ENCODE measurements at places on chromosomes 3 and 15.
A peak's percentile ranks its signal among the peaks of the same experiment; 100 is the strongest.

DNA sequence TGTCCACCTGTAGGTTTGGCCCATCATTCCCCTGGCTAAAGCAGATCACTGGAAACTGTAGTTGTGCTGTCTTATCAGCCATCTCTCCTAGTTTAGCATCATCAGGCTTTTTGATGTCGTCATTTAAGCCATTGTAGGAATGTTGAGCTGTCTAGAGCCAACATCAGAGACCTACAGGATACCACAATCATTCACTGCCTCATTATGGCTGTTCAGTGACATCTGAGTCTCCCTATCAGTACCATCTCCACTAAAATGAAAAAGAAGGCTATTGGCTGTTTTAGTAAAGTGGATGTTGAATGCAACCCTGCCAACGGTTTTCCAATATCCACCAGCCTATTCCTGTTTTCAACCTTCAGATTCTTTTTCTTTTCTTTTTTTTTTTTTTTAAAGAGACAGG, 29.2 kb downstream of the RLBP1 start:
- DNase-seq: no peak

DNA sequence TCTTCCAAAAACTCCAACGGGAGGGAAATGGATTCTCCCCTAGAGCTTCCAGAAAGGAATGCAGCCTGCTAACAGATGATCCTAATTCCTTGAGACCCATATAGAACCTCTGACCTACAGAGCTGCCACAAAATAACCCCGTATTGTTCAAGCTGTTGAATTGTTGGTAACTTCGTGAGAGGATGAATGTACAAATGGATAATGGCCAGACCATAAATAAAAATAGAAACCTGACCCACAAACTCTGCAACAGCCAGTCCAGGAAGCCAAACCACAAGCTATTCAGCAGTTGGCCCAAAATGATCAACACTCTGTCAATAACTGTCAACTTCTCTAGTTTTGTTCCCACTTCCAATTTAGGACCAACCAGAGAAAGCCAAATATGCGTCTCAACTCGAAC, 414.0 kb upstream of the ZNF717 start:
- no peak for DNase-seq

- DNase-seq: no peak
Observed at GRCh38 chr3:67083277-67083676, 85.2 kb downstream of the KBTBD8 start.

GRCh38 chr15:44570361-44570760, 33.4 kb downstream of the EIF3J start:
- no peak for DNase-seq

GRCh38 chr3:180855364-180855763, 57.1 kb upstream of the FXR1 start:
- no peak for DNase-seq

GRCh38 chr3:126745760-126746394, 41.8 kb downstream of the CHCHD6 start:
- DNase-seq: peak; percentile 80

DNA sequence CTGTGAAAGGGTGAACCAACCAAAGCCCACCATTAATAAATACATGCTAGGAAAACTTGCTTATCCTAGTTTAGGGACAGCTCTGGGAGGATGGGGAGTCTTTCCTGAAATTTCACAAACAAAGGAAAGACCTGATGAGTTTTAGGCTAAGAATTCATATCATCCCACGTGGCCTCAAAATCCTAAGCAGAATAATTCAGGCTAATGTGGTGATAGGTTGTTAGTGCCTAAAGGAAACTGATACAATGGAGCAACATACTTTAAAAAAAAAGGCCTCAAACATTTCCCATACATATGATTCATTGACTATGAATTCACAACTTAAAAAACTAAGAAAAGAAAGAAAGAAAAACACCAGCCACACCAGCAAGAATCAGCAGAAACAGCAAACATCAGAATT, 126.9 kb upstream of the CNTN4 start:
- no peak for DNase-seq

DNA sequence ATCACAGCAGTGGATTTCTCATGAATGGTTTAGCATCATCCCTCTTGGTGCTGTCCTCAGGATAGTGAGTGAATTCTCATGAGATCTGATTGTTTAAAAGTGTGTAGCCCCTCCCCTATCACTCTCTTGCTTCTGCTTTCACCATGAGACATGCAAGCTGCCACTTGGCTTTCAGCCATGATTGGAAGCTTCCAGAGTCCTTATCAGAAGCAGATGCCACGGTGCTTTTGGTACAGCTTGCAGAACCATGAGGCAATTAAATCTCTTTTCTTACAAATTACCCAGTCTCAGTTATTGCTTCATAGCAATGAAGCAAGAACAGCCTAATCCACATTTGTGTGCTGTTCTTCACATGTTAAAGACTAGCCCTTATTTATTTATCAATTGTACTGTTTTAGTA, 495.2 kb upstream of the EPHA6 start:
- DNase-seq: no peak

- DNase-seq: no peak
Observed at GRCh38 chr3:88963003-88963402, 144.4 kb upstream of the EPHA3 start.

- peak; percentile 33 for DNase-seq
Observed at GRCh38 chr15:43903864-43904290, 77.1 kb downstream of the WDR76 start.

GRCh38 chr3:38602576-38603250, 46.8 kb downstream of the SCN5A start:
- DNase-seq: no peak

GRCh38 chr3:124413393-124413792, 316.9 kb upstream of the UMPS start:
- DNase-seq: no peak

GRCh38 chr15:45759936-45760335, 125.1 kb downstream of the SQOR start:
- DNase-seq: no peak

DNA sequence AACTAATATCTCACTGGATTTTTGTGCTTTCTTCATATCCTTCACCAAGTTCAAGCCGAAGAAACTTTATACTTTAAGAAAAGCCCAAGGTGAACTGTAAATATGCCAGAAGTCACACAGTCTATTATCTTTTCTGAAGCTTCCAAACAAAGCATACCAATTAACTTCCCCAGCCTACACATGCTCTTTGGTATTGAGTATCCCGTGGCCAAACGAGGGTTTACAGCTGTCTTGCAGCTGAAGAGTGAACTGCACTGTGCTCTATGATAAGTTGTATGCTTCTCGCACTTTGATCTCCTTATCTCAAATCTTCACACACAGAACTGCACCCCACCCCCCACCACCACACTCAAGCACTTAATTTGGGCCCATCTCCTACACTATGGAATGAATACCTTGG, 215.6 kb upstream of the VEPH1 start:
- no peak for DNase-seq

DNA sequence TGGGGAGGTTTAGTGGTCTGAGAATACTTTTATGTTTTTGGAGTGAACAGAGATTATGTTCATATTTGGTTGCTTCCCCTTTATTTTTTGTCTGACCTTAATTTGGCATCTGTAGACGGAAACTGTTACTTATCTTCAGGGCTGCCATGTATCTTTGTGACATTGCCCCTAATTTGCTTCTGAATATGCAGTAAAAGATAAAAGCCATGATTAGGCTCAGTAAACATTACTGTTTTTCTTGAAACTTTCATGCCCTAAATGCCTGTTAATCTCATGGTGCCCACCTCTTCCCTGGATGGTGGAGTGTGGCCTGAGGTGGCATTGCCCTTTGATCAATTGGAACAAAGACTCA, 106.7 kb downstream of the C3orf70 start:
- DNase-seq: no peak

DNA sequence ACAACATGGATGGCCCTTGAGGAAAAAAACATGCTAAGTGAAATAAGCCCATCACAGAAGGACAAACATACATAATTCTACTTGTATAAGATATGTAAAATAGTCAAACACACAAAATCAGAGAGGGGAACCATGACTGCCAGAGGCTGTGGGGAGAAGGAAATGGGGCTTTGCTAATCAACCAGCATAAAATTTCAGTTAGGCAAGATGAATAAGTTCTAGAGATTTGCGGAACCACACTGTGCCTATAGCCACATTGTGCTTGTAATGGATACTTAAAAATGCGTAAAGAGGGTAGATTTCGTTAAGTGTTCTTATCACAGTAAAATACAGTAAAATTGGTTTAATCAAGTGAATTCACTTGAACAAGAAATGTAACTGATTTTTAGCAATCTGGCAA, 33.7 kb upstream of the SPTBN5 start:
- DNase-seq: no peak

DNA sequence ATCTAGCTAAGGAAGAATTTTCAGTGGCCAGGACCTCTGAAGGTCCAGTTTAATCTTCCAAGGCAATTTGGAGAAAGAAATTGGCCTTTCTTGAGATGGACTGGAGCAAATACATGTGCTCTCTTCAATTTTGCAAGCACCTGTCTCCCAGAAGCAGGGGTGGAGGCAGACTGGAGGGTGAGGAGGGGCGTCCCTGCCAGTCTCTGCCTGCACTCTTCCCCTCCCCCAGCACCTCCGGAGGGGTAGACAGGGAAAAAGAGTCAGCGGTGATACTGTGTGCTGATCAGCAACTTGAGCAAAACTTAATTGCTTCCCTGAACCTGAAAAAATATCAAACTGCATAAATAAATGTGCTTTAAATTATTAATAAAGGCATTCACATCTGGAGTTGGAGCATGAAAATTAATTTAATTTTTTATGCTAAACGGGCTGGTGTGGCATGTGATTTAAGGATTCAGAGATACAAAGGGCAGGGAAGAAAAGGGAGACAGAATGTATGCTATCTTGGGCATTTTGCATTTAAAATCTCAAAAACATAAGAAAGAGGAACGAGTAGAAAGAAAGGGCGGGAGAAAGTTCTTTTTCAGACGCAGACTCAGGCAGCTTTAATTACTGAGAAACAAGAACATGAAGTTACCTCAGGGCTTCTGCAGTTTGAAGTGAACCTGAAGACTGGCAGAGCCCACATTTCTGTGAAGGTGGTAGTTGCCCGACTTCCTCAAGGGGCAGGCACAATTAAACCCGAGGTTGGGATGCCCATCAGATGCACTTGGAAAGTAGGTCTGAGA, 319.7 kb downstream of the UACA start:
- no peak for DNase-seq

- DNase-seq: no peak
Observed at GRCh38 chr3:194995334-194995733, 275.6 kb downstream of the XXYLT1 start.

DNA sequence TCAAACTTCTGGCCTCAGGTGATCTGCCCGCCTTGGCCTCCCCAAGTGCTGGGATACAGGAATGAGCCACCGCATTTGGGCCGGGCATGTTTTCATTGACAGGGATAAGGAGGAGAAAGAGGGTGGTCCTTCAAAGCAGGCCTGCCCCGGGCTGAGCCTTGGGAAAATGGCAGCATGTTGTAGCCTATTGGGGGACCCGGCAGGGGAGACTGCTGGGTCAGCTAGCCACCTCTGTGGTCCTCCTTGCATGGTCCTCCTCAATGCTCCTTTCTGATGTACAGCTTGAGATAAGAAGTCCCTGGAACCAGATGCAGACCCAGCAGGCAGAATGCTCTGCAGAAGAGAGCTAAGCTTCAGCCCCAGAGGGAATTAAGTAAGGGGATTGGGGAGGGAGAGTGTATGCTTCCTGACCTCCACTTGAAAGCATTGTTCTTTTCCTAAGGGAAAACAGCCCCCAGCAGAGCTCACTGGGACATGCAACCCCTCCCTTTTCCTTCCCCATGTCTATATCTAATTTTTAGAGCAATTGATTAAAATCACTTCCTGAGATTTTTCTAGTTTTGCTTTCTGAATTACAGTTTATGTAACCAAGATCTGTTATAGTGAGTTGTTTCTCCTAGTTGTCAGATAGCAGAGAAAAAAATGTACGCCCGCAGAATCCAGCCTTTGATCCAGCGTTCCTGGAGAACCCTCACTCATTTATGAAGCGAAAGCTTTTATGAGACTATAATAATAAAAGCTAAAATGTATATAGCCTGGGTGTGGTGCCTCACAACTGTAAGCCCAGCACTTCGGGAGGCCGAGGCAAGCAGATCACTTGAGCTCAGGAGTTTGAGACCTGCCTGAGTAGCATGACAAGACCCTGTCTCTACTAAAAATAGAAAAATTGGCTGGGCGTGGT, 48.7 kb upstream of the VILL start:
- DNase-seq: no peak

- no peak for DNase-seq
Observed at GRCh38 chr3:118406562-118406961, 628.1 kb downstream of the IGSF11 start.

GRCh38 chr15:71800835-71801745, 9.3 kb upstream of the NR2E3 start:
- DNase-seq: no peak

GRCh38 chr3:145490088-145491048, 670.6 kb downstream of the PLOD2 start:
- DNase-seq: no peak

DNA sequence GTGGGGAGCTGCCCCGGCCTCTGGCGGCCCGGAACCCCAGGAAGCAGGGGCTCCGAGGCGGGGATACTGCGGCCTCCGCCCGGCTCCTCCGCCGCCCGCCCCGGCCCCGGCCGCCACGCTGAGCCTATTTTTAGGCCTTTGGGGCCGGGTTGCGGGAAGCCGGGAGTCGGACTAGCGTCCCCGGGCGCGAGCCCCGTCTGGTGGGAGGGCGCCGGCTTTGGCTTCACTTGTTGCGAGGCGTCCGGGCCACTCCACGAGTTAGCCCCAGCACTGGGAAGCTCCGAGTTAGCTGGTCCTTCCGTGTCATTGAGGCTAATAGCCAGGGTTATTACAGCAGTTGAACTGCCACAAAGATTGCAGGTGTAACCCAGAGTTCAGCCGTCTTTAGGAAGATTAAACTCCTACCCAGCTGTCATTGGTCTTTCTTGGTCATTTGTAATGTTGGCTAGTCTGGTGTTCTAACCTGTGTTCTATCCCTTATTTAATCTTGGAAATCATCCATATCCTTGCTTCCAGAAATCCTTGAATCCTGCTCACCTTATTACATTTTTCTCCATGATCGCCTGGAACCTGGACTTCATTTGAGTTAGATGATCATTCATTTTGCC, 791 bp downstream of the GYG1 start:
- DNase-seq: peak; percentile 74

GRCh38 chr3:140296796-140297352, 361.9 kb downstream of the CLSTN2 start:
- no peak for DNase-seq

DNA sequence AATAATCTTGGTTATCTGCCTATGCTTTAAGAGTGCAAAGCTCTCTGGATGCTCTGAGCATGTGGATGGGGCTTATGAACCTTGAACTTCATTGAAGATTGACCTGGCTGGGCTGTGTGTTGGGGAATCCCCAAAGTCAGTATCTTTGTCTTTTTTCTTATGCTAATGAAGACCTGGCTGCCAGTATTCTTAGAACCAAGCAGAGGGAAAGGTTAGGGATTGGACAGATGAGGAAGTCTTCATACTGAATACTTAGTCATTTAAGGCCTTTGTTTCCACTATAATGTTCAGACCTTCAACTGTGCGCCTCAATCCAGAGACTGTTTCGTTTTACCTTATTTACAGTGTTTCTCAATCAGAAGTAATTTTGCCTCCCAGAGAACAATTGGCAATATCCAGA, 42.5 kb upstream of the CMTM7 start:
- DNase-seq: no peak

GRCh38 chr3:128482175-128482574, 10.8 kb downstream of the GATA2 start:
- DNase-seq: peak; percentile 19

GRCh38 chr3:100928638-100929428, 64.4 kb downstream of the ABI3BP start:
- no peak for DNase-seq

- DNase-seq: no peak
Observed at GRCh38 chr3:188421151-188421821, 267.3 kb downstream of the LPP start.

Measured in left ventricle myocardium superior (tissue), 1 donor.